ENCODE measurements at places on chromosomes 7 and 10.

GRCh38 chr10:103077491-103078308 lies 115.4 kb downstream of the NT5C2 start:
- DNase-seq = no peak

- DNase-seq = no peak
These were observed 39.8 kb upstream of the ZNF37A start for GRCh38 chr10:38054361-38054797.

DNA sequence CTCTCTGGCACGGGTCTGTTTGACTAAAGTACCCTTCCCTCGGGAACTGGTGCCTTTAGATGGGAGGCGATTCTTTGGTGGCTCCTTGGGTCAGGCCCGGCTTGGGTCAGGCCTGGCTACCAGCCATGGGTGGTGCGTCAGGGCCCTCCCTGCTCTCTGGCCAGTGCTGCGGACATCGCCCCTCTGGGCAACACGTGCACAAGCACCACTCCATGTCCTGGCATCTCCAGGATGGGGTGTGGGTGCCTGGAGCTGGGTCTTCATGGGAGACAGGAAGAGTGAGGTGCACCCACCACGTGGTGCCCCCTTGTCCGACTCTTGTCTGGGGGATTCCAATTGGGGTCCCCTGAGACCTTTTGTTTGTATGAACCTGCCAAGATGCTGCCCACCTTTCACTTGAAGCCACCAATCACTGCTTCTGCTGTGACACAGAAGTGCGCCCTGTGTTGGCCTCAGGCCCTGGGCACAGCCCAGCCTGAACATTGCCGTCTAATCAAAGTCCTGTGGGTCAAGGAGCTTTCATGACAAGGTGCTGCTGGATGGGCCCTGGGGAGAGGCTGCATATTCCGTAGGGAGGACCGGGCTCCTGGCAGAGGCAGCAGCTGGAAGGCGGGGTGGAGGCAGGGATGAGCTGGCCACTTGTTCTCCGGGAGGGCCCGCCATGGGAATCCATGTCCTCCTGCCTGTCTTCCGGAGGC lies 11.1 kb upstream of the PWWP2B start:
- DNase-seq = no peak

GRCh38 chr10:110268442-110268841 lies 36.3 kb downstream of the SMNDC1 start:
- DNase-seq = no peak

GRCh38 chr7:1320616-1321240 lies 88.1 kb downstream of the UNCX start:
- no peak for DNase-seq

DNA sequence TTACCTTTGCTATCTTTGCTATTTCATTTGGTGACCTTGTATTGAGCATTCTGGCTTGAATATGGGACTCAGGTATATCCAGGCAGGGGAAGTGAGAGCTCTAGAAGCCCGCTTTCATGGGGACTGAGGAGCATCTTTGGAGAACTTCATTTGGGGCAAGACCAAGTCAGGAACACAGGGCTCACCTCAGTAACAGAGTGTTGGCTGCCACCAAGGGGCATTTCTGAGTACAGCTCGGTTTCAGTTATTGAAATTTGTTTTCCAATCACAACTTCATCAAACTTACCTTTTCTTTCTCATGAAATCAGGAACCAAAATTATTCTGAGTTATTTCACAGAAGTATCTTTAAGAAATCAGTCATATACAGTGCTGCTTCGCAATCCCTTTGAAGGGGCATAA lies 337.2 kb downstream of the C7orf25 start:
- no peak for DNase-seq
